ENCODE measurements at places on chromosomes 12 and 14.

DNA sequence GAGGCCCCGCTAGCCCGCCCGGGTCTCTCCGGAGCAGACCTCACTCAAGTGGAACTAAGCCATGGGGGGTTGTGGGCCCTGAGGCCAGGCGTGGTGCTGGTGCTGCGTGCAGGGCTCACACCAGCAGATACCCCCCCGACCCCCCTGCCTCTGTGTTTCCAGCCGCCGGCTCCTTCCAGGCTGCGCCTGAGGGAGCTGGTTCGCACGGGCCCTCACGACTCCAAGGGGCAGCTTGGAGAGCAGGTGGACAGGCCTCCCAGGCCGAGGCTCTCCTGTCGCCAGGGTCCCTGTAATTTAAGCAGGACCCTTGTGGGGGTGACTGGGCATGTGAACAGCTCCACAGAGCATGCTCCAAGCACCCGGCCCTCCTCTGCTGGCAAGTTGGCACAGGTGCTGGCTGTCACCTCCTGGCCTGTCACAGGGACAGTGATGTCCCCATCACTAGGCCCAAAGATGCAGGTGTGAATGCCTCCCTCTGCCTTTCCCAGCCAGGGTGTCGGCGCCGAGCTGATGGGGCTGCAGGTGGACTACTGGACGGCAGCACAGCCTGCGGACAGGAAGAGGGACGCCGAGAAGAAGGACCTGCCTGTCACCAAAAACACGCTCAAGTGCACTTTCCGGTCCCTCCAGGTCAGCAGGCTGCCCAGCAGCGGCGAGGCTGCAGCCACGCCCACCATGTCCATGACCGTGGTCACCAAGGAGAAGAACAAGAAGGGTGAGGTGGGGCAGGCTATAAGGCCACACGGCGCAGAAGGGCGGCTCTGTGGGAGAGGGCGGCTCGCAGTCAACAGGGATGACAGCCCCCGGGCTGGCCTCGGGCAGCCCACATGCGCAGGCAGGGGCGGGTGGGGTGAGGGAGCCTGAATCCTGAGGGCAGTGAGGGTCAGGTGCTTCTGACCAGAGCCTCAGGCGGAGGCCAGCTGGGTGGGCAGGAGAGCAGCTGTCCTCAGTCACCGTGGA, 5.9 kb upstream of the TEX22 start:
- DNase-seq: no peak

DNA sequence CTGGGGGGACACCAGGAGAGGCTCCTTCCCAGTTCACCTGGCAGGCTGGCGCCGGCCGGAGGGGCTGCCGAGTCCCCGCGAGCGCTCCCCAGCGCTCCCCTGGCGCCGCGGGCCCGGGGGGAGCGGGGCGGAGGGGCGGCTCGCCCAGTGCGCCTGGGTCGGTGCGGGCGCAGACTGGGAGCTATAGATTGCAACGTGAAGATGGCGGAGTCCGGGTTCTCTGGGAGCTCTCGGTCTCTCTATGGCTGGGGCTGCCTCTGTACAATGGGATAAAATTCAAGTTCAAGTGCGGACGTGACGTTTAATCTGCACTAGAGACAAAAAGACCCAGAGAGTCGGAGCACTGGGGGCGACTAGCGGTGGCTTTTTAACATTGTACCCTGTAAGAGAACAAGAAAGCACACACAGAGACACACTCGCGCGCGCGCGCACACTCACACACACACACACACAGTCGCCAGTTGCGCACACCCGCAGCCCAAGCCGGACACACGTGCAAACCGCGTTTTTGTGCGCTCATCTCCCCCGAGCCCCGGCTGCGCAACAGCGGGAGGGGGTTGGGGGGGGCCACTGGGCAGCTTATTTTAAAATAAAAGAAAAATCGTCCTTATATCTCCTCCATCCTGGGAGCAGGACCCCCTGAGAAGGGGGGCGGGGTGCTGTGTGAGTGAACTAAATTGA, at the start of gene BCL11B:
Gene BCL11B (minus strand): TSS at position 247 of the 681 bp plus-strand sequence. CDS start 979 bp downstream, outside the sequence.
- DNase-seq: peak; percentile 90

GRCh38 chr14:58725871-58726270, 88.1 kb downstream of the DACT1 start:
- no peak for DNase-seq

DNA sequence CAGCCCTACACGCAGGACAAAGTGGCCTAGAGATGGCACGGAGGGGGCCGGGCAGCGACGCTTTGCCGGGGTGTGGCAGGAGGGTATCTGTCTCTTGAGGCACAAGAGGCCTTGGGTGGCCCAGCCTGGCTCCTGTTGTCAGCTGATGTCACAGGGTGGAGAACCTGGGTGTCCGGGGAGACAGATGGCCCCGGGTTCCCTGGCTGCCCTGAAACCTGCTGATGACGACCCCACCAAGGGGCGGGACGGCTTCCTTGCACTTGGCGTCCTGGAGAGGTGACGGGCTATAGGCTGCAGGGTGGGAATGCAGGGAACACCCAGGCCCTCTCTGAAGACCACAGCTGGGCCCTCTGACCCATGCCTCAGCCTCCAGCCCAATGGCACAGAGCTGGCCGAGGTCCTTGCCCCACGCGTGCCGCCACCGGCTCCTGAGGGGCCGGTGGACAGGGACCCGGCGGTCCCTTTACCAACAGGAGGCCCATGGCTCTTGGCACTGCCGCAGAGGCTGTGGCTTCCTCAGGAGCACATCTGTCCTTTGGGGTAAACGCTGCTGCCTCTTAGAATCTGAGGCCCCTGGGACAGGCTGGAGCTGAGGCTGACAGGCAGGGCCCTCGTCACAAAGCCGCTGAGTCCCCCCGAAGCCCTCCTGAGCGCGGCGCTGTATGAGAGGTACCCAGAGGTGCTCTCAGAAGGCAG, 16.4 kb downstream of the TRMT61A start:
- peak; percentile 26 for DNase-seq

DNA sequence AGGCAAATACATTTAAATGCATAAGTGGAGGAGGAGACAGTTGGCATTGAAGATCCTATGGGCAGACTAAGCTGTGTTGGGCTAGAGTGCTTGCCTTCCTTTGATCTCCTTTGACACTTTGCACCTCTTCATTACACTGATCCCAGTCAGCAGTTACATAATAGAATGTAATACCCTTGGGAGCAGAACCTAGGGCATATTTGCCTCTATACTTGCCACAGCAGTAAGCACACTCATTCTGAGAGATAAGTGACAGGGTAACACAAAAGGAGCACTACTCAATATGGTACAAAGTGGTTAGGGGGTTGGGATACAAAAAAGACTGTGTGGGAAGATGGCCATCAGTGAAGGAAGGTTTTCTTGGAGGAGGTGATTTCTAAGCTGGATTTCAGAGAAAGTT, 9.0 kb downstream of the MARS1 start:
- no peak for DNase-seq

GRCh38 chr12:24880732-24881131, 68.2 kb downstream of the BCAT1 start:
- DNase-seq: no peak

DNA sequence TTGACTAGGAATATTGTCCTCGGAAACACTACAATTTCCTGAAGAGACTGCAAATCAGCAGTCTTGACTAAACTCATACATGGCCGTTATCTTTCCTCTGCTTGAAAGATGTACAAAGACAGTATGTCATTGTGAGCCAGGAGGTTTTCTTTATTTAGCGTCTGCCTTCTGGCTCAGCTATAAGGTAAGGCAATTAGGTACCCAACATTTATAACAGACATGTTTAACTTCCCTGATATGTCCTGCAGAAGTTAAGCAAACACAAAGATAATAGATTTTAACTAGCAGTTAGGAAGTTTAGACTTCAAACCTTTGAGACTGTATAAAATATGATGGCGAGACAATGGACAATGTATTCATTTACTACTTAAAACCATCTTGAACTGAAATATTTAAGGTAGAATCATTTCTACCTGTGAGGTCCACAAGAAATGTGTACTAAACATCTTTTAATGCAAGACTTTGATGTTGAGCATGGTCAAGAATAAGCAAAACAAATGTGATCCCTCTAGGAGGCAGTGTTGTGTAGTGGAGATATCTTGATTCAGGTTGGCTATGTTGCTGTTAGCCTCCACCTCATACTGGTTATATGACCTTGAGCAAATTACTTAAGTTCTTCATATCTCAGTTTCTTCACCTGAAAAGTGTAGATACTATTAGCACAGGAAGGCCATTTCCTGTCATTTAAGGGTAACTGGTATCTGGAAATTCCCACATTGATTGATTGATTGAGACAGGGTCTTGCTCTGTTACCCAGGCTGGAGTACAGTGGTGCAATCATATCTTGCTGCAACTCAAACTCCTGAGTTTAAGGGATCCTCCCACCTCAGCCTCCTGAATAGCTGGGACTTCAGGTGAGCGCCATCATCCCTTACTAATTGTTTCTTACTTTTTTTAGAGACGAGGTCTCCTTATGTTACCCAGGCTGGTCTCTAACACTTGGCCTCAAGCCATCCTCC, 96.3 kb upstream of the EEA1 start:
- no peak for DNase-seq

GRCh38 chr14:105627701-105628100, 101.3 kb downstream of the TMEM121 start:
- no peak for DNase-seq

GRCh38 chr12:41367726-41368405, 179.7 kb downstream of the PDZRN4 start:
- no peak for DNase-seq

DNA sequence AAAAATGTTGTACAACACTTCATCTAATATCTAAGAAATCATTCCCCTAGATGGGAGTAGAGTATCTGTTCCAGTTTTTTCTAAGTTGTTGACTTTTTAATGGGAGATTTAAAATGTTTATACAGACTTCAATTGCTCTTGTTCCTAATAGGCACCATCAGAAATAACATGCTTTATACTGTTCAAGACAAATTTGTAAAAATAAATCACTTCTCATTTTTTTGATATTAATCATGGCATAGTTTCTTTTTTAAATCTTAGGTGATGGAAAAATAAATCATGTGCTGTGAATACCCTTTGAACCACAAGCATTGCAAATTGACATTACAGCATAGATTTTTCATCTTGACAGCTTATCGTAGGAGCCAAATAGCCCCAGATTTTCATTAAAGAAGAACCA, 473.5 kb upstream of the MGAT4C start:
- DNase-seq: no peak

DNA sequence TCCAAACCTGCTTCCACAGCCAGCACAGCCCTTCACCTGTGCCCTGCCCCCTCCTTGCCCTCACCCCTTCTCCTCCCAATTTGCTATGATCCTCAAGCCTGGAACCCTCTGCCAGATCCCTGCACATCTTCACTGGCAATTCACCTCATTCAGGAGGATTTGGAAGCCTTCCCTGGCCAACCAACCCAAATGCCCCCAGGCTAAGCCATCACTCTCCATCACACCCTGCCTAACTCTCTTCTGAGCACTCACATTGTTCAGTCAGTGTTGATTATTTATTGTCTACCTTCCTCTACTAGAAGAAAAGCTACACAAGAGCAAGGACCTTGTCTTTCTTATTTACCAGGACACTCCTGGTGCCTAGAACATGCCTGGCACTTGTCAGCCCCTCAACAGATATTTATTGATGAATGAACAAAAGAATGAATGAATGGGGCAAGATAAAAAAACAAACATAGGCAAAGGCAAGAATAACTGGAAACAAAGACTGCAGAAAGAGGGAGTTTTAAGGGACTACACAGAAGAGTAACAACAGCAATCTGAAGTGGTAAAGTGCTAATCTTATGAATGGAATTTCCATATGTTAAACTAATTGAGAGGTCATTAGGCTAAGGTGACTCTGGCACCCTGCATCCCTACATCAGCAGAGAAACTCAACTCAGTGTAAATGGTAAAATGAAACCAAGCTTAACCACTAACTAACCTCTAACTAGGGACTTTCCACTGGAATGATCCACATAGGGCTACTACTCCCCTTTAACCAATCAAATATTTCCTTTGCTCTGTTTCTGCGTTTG, 33.4 kb downstream of the TMTC1 start:
- DNase-seq: no peak

GRCh38 chr14:85057221-85057620, 472.7 kb upstream of the FLRT2 start:
- no peak for DNase-seq

DNA sequence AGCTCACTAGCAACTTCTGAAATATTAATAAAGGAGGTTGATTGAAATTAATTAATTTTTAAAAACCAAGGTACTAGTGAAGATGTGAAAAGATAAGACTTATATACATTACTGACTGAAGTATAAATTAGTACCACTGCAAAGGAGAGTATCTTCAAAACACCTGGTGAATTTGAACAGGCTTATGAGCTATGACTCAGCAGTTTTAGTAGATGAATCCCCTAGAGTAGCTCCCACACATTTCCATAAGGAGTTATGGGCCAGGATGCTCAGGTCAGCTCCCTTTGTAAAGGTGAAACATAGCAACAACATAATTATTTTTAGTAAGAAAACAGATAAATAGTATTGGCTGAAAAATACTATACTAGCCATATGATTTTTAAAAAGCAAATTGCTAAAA, 218.6 kb downstream of the SYT1 start:
- DNase-seq: no peak

GRCh38 chr14:31243860-31244259, 36.3 kb upstream of the HECTD1 start:
- DNase-seq: no peak

GRCh38 chr12:26496170-26496569, 300.8 kb downstream of the SSPN start:
- no peak for DNase-seq

- no peak for DNase-seq
Measured at GRCh38 chr12:38515912-38516311, 199.3 kb downstream of the ALG10B start.

DNA sequence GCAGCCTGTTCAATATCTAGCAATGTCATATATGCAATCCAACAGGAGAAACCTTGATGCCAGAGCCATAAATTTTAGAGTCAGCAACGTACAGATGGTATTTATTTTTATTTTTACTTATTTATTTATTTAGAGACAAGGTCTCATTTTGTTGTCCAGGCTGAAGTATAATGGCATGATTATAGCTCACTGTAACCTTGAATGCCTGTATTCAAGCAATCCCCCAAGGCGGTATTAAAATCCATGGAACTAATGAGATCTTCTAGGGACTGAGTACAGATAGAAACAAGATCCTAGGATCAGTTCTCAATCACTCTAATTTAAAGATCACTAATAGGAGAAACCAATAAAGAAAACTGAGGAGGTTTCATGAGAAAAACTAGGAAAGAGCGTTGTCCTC, 89.3 kb downstream of the SLCO1B1 start:
- no peak for DNase-seq

Measured in right hindlimb (tissue), 1 donor.